ENCODE measurements at places on chromosomes 6 and 20.

DNA sequence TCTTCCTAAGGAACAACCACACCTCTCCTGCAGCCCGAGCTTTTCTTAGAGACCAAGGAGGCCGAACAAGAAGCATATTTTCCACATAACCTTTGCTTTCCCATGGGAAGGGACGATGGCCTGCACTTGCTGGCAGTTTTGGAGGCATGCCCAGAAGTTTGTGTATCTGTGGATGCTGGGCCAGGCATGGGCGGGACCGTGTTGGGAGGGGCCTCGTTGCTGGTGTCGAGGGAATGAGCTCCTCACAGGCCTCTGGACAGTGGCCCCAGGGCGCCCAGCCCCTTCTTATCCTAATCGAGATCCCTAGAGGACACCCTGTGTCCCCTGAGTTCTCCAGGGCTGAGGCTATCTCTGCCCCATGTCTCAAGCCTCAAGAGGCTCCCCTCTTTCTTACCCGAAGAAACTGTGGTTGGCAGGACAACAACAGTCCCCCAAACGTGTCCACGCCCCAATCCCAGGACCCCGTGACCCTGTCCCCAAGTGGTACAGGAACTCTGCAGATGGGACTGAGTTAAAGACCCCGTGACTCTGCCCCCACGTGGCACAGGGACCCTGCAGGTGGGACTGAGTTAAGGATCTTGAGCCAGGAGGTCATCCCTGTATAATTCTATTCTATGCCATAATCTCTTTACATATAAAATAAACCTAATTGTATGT lies 99.5 kb upstream of the BHLHE23 start:
- DNase-seq: peak; percentile 18

GRCh38 chr6:112044196-112044595 lies 9.7 kb upstream of the CCN6 start:
- DNase-seq: no peak

DNA sequence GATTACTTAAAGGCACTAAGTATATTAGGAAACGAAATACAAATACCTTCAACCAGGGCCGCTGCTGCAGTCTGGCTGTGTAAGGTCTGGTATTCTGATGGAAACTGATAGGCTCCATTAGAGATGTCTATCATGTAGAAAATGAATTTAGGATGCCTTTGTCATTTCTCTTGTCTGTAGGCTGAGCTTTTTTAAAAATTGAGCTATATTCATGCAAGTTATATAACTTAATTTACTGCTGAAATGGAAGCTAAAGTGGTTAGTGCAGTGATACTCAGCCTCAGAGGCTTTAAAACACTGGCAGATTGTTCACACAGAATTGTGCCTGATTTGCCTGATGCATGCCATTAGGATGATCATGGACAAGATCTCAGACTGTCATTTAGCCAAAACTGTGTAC lies 286.2 kb upstream of the QKI start:
- DNase-seq: no peak

DNA sequence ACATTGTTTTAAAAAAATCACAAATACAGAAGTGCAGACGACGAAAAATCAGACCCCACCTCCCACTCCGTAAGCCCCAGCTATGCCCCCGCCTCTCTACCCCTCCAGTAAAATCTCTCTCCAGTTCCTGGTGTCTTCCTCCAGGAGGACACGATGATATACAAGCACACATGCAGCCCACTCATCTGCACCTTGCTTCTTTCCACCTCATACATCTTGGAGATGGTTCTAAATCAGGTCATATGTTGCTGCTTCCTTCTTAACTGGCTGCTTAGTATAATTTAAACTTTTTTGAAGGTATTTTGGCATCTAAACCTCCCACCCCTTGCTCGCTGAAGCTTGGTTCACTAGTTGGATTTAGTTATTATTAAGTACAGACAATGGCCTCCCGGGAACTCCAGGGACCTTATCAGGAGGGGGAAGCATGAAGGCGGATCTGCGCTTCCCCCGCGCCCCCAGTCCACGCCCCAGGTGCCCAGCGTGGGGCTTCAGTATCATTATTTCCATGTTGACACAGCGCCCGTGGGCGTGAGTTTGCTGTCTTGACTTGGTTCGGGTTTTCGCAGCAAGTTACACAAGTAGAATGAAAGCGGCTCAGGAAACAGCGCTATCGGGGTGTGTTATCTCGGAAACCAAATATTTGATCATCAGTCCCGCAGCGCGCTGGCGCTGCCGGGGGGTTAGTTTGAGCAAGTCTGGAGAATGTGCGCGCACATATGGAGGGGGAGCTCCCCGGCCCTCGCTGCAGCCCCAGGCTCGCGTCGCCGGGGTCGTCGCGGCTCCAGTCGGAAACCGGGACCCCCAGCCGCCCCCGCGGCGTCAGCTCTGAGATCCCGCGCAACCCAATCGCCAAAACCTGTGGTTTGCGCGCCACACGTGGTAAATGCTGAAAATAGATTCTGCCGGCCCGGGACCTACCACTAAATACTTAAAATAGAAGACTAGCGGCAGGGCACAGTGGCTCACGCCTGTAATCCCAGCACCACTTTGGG lies 2.3 kb downstream of the BMP7 start:
- DNase-seq: no peak

DNA sequence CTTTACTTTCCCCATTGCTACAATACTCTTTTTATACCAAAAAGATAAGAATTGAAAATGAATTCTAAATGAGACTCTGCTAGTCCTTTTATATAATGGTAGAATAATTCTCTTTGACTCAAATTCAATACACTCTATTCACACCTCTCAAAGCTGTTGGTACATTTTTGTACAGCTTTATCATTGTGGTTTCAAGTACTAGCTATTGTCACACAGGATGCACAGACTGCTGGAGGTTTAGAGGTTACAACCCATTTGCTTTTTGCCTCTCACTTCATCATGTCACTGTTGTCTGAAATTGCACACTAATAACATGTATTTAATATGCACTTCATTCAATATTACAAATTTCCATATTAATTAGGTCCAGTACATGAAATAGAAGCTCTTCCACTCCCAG lies 442.2 kb upstream of the ARID1B start:
- no peak for DNase-seq

GRCh38 chr6:2820415-2820814 lies 21.2 kb downstream of the SERPINB1 start:
- no peak for DNase-seq
